ENCODE measurements at places on chromosomes 3 and 15.

DNA sequence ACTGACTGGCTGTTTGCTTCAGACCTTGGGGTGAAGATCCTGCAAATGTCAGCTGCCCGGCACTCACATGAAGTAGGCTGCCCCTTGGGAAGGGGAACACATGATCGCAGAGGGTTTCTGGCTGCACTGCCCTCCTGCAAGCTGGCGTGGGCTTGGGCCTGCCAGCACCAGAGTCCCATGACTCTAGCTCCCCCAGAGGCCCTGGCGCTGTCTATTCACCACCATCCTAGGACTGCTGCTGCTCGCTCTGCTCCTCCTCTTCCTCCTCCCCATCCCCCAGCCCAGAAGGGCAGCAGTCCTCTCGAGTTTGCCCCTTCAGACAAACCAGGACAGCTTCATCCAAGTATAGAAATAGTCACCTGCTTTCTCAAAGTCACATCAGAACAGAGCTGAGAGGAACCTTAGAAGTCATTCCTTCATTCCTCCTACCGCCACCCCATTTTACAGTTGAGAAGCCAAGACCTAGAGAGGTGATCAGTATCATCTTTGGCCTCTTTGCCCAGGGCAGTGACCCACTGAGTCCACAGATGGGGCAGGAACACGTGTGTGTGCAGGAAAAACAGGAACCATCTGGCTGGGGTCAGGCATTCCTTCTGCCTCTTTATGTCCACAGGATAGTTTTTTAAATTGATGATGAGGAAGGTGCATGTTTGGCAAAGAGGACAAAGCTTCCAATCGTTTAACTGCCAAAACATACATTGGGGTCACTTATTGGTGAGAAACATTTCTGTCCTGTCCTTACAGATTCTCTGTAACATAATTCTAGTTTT, 13.2 kb downstream of the DPH3 start:
- no peak for DNase-seq

- DNase-seq = no peak
Measured at GRCh38 chr3:46737329-46737731, 19.7 kb upstream of the PRSS50 start.

GRCh38 chr15:67818464-67818863, 6.8 kb upstream of the SKOR1 start:
- DNase-seq = no peak

DNA sequence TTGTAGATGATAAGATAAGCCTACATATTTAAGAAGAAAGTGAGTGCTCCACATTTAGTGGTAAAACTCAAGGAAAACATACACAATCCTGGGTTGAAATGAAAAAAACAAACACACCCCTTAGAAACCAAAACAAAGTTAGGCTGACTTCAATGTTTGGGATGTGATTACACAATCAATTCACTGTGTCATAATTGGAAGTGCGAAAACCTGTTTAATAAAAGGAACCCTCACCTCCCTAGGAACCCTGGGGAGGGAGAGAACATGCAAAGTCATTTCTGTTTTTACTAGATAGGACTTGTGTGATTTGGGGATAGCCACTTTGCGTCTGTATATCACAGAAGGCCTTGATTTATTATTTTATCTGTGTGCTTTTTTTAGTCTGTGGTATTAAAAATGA, 275.0 kb downstream of the NFKBIZ start:
- no peak for DNase-seq

- DNase-seq = no peak
Measured at GRCh38 chr3:127747751-127748521, 74.4 kb downstream of the MGLL start.

- no peak for DNase-seq
Measured at GRCh38 chr3:55309336-55309735, 177.8 kb downstream of the WNT5A start.
